Lung (tissue), 17 donors: ENCODE measurements at places on chromosomes 1 and 21.

- no peak for DNase-seq
These were observed 133.4 kb upstream of the ERG start for GRCh38 chr21:38631676-38632075.

DNA sequence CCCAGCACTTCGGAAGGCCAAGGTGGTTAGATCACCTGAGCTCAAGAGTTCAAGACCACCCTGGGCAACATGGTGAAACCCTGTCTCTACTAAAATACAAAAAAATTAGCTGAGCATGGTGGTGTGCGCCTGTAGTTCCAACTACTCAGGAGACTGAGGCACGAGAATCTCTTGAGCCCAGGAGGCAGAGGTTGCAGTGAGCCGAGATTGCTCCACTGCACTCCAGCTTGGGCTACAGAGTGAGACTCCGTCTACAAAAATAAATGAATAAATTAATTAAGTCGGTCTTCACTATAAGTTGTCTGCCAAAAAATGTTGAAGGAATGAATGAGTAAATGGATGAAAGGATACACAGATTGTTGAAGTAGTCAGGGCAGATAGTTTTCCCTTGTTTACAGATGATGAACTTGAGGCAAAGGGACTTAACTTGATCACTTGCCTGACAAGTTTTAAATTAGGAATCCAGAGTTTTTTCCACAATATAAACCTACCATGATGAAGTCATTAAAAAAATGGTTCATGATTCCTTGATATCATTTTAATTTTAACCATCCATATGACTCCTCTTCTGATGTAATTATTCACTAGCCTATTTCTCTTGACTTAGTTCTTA, 130.8 kb downstream of the TLR5 start:
- no peak for DNase-seq

- DNase-seq: no peak
These were observed 38.3 kb downstream of the ZC3H11B start for GRCh38 chr1:219574484-219575087.

DNA sequence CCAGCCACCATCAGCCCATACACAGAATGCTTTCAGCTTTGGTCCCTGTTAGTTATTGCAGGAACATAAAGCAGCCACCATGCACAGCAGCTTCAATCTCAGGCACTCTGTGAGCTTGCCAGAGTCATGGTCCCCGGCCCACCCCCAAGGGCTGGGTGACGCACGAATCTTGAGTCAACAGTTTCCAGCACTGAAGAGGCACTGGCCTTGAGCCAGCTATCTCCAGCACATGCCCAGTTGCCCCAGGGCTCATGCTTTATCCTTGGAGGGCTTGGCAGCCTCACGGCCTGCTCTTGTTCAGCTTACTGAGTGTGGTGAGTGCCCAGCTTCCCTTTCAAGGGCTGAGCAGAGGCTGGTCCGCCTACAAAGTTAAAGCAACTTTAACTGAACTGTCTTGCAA, 200.7 kb upstream of the RAB4A start:
- peak; percentile 83 for DNase-seq

- DNase-seq: peak; percentile 49
These were observed 33.5 kb downstream of the ODR4 start for GRCh38 chr1:186409091-186409490.

DNA sequence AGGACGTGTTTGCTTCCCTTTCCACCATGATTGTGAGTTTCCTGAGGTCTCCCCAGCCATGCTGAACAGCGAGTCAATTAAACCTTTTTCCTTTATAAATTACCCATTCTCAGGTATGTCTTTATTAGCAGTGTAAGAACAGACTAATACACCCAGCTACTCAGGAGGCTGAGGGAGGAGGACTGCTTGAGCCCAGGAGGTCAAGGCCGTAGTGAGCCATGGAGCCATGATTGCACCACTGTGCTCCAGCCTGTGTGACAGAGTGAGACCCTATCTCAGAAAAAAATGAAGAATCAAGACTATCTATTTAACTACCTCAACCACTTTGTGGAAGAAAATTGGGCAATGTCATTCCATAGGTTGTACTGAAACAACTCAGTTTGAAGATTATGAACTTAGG, 54.6 kb upstream of the SEC16B start:
- DNase-seq: no peak

GRCh38 chr1:23692308-23692871, 784 bp downstream of the RPL11 start:
- no peak for DNase-seq

DNA sequence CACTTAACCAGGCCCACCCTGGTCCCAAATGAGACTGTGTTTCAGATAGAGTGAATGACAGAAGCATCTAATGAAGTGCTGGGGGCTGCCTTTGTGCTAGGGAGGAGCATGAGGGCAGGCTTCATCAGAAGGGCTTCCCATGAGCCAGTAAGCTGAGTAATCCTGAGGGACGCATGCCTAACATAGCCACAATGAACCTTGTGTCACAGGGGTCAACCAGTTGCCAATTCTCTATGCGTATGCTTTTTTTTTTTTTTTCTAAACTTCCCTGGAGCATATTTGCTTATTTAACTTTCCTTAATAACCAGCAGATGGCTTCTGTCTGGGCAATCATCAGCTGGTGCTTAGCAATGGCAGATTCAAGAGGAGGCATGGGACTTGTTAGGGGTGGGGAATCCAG, 25.5 kb upstream of the CYP2J2 start:
- no peak for DNase-seq

DNA sequence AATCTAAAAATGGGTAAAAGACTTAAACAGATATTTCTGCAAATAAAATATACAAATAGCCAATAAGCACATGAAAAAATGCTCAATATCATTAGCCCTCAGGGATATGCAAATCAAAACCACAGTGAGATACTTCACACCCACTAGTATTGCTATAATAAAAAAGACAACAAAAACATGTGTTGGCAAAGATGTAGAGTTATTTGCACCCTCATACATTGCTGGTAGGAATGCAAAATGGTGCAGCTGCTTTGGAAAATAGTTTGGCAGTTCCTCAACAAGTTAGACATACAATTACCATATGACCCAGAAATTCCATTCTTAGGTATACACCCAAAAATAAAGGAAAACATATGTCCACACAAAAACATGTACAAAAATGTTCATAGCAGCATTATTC, 30.2 kb downstream of the ZZZ3 start:
- no peak for DNase-seq

DNA sequence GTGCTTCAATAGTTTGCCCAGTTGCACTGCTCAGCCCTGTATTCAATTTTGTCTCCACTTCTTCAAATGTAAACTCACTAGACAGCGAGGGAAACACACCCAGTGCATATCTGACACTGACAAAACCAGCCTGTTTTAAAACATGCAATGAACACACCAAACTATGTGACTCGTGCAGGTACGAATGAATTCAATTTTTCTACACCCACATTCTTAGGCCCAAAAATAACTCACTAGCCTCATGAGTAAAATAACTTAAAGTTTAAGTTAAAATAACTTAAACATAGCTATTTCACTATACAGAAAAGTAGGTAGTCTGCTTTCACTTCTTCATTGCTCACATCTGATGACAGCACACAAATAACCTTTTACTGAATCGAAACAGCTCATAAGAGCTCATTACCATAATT, 21.1 kb downstream of the TTC13 start:
- DNase-seq: no peak

- DNase-seq: peak; percentile 17
These were observed 23.3 kb upstream of the PTGFRN start for GRCh38 chr1:116886291-116886878.

DNA sequence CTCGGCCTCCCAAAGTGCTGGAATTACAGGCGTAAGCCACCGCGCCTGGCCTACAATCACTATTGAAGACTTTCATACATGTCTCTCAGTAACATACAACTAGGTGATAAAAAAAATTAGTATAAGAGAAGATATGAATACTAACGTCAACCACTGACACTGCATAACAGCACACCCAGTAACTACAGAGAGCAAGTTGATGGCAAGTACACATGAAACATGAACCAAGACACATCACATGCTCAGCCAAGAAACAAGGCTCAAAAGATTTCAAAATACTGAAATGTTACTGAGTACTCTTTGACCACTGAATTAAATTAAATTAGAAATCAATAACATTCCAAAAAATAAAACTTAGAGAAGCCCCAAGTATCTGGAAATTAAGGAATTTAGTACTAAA, 168.1 kb downstream of the SLC45A1 start:
- no peak for DNase-seq

- no peak for DNase-seq
These were observed 827 bp downstream of the OR2B11 start for GRCh38 chr1:247456914-247457639.

DNA sequence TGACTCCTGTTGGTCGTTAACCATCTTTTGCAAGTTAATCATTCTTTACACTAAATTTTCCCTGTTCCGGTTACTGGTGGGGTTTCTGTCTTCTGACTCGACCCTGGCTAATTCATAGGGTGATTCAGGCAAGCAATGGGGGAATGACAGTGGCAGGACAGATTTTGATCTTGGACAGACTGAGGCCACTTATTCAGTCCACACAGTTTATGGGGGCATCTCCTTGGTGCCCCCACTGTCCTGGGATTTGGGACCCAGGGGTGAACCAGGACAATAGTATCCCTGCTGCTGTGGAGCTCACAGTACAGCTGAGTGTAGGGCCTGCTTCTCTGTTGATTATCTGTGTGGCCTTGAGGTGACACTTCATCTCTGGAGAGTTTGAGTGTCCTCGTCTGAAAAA, 540.4 kb downstream of the MATN1 start:
- no peak for DNase-seq

DNA sequence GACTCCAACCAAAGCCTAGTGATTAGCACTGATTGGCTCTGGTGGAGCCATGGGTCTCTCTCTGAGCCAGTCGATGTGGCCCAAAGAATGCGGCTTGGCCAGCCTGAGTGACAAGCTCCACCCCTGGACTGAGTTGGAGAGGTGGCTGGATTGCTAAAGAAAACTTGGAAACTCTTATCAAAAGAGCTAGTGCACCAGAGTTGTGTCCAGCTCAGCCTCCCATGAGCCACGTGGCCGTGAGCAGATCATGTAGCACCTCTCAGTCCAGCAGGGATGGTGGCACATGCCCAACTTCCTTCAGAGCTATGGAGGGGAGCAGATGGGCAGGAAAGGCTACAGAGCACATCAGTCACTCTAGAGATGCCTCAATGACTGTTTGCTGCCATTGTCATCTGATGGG, 142.8 kb upstream of the VAMP3 start:
- DNase-seq: no peak

GRCh38 chr1:155307247-155307740, 1.4 kb upstream of the FDPS start:
- peak; percentile 73 for DNase-seq

DNA sequence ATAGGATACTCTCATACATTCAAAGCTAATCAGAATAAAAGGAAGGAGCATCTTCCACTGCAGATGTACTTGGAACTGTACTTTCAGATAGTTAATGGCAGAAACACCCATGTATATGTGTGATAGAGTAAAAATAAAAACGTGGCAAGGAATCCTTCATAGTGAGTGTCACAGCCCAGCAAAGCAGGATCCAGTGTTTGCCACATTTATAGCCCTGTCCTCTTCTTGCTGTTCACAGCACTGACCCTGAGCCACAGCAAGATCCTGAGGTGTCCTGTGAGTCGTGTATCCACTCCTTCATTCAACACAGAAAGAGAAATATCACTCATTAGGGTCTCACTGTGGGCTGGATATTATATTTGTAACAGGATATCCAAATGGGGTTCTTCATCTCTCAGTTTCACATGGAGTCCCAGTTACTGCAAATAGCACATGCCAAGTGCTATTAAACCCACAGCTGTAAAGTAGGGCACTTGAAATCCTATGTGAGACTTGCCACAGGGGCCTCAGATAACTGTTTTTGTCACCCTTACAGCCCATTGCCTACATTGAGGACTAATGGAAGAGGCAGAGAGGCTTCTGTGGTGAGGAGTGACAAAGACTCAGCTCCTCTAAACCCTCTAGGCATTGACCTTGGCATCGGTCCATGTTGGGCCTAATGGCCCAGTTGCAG, 41.3 kb downstream of the CYP2J2 start:
- no peak for DNase-seq
